Left ventricle myocardium inferior (tissue), 1 donor: ENCODE measurements at places on chromosomes 11 and 22. TPM values are rescaled to one million over a fixed set of nuclear protein-coding genes. Genes with fewer than 3 reads are reported as not detected.

- peak; percentile 45 for DNase-seq
These were observed 32.5 kb upstream of the ATXN10 start for GRCh38 chr22:45638834-45639746.

DNA sequence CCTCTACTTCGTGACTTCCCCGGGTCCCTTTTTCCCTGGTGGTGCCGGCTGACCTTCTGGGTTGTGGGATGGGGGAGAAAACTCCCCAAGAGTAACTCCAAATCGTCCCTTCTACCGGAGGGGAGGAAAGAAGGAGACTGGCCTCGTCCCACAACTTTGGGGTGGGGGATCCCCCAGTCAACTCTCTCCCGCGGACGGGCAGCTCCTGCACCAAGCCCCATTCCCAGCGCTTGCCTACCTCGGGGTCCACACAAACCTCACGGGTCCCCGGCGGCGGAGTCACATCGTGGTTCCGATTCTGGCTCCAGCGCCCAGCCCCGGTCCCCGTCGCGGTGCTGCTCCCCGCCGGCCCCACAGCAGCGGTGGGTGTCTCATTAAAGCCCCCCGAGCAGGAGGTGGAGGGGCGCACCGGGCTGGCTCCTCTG, 317 bp downstream of the BDNF start:
- no peak for DNase-seq

DNA sequence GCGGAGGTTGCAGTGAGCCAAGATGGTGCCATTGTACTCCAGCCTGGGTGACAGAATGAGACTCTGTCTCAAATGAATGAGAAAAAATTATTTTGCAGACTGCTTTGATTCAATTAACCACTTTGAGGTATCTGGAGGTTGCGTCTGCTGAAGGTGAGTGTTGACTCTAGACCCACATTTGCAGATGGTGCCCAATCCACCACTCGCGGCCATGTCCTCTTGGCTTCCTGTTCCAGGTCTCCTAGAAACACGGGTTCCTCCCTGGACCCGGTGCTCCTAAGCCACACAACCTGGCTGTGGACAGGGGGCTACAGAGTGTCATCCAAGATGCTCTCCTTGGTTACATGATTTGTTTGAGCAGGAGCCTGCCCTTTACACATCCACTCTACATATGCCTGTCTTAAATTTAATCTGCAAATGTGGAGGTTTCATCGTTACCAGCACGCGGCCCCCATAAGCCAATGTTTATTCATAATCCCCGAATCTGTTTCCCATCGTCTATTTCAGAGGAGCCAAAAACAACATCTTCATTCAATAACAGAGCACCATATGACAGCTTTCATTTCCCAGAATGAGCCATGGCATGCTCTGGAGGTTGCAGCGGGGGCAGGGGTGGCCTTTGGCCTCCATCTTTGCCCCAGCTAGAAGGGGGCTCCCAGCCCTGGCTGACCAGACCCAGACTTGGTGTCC, 377.2 kb downstream of the CTTN start:
- no peak for DNase-seq

DNA sequence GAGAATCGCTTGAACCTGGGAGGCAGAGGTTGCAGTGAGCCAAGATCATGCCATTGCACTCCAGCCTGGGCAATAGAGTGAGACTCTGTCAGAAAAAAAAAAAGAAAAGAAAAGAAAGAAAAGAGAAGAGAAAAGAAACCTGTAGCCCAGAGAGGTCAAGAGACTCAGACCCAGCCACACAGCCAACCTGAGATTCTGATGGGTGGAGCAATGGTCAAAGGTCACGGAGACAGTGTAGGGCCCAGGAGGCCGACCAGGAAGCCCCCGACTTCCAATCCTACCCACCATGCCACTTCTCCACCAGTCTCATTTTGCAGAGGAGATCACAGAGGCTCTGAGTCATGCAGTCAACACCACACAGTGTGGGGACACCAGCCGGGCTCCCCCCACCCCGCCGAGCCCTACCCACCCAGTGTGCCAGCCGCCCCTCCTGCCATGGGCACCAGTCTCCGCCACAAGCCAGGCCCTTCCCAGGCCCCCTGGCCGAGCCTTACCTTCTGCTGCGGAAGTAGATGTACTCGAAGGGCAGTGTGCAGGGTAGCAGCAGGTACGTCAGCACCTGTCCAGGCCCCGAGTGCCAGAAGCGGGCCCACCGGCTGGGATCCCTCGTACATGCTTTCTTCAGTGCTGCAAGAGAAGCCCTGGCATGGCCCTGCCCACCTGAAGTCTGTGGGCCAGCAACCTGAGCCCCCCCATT, 7.9 kb downstream of the PNPLA5 start:
- no peak for DNase-seq

GRCh38 chr11:94632356-94632755, 65.2 kb downstream of the PIWIL4 start:
- DNase-seq: no peak

APOL6 gene
- 4.8 TPM for total RNA-seq

PIK3IP1 gene
- 11.1 TPM for total RNA-seq

CCDC116 gene
- 0.11 TPM for total RNA-seq

C11orf65 gene
- total RNA-seq: 0.36 TPM
